Cardiac septum (tissue), 1 donor: ENCODE measurements at places on chromosomes 2 and 18. TPM values are rescaled to one million over a fixed set of nuclear protein-coding genes. Genes with fewer than 3 reads are reported as not detected.

DNA sequence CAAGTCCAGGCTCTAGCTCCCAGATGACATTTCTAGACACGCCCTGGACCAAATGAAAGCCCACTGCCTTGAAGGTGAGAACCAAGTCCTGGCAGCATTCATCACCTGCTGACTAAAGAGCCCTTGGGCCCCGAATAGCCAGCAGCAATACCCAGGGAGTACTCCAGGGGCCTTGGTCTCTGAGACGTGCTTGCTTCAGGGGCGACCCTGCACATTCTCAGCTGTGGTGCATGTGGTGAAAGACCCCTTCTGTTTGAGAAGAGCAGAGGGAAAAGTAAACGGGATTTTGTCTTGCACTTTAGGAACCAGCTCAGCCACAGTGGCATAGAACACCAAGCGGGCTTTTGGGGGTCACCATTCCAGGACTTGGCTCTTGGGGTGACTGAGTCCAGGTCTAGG, 260.5 kb upstream of the MYT1L start:
- no peak for DNase-seq

- DNase-seq, result no peak
These were observed 190.6 kb downstream of the MYCN start for GRCh38 chr2:16130906-16131400.

The ESCO1 gene
- total RNA-seq, result 9.4 TPM

DNA sequence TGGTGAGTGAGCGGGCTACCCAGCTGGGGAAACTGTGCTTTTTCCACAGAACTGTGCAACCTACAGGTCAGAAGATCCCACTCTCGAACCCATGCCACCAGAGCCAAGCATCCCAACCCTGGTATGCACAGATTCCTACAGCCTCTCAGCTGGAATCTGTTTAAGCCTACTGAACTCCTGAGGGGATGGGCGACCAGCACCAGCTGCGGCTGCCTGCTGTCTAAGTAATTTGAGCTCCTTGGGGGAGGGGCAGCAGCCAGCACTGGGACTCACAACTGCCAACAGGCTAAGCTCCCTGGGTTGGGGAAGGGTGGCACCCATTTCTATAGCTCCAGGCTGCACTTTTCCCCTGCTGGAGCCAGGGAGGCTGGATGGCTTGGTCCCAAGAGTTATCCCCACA, 11.8 kb downstream of the CYP27C1 start:
- no peak for DNase-seq

The AMER3 gene
- total RNA-seq, result not detected

DNA sequence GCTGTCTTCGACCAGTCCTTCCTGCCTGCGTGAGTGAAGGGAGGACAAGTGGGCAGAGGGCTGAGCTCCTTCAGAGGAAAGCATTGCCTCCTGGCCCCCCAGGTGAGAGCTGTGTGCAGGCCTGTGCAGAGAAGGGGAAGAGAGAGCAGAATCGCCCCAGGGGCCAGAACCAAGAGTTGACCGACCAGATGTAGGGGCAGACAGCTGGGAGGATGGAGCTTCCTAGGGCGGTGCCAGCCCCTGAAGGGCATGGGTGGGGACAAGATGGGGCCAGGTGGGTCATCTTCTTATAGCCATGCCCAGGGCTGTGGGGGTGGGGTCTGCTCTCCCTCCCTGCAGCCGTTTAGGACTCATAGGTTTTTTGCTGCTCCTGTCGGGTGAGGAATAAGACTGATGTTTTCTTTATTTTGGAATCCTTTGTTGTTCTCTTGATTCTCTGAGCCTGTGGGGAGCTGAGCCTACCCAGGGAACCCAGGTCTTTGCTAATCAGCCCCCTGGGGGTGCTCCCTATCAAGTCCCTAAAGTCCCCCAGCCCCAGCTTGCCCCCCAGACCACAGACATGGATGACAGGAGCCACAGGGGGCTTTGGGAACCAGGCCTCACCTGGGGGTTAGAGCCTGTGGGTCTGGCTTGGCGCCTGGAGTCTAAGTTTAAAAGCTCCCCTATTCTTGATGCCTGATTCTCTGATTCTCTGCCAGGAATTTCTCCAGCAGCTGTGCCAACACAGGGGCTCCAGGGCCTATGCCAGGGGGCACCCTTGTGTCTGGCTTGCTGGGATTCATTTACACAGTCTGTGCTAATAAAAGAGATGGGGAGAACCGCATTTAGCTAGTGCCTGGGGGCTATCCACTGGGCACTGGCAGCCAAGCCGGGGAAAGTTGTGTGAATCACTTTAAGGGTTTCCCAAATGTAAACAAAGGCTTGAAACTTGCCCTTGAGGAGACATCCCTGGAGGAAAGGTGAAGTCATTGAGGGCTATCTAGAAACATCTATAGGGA, 9.3 kb upstream of the EFHD1 start:
- DNase-seq, result no peak

GRCh38 chr2:105843476-105844374, 99.0 kb downstream of the NCK2 start:
- no peak for DNase-seq
